Central memory CD4-positive, alpha-beta T cell (primary cell): ENCODE measurements at places on chromosomes 2 and 18.

DNA sequence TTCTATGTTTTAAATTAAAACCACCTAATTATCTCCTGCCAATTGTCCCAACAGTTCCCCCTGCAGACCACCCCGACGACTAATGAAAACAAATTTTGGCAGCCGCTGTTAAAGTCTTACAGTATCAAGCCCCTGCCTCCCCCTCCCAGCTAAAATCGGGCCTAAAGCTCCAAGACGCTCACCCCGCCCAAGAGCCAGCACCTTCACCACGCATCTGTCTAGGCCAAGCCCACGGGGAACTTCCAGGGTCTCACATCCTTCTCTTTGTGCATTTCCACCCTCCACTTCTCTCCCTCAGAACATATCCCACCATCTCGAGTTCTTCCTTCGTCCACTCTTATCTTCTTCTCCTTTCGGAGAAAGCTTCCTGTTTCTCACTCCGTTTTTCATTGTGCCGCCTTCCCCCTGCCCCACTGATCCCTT lies 445 bp downstream of the PRPF40A start:
- DNase-seq = no peak

DNA sequence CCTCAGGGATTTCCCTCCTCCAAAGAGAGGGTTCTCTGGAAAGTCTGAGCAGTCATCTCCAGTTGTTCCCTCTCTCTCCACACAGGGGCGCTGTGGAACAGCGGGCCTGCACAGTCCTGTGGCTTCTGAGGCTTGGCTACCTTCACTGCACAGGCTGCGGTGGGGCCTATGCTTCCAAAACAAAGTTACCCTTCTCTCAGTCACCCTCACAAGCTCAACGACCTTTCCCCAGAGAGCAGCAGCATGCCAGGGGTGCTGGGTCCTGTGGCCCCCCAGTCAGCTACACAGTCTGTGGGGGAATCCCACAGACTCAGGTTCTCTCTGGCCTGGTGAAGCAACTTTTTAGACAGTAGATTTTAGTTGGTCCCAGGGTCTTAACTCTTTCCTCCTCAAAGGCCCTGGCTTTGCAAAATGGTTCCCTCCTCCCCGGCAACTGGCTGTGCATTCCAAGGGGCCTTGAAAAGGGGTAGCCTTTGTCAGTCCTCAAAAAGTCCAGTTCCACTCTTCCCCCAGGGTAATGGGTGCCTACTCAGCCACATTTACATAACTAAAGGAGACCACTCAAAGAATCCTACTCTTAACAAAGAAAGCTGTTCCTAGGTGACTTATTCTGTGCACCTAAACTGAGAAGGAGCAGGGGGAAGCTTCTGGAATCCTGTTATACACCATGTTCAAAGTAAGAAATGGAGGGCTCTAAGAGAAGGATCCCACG lies 14.9 kb downstream of the B3GNT7 start:
- no peak for DNase-seq

- no peak for DNase-seq
These were observed 175.8 kb upstream of the TCF4 start for GRCh38 chr18:55763805-55764204.

GRCh38 chr2:193371200-193371599 lies 1176.5 kb upstream of the TMEFF2 start:
- no peak for DNase-seq

DNA sequence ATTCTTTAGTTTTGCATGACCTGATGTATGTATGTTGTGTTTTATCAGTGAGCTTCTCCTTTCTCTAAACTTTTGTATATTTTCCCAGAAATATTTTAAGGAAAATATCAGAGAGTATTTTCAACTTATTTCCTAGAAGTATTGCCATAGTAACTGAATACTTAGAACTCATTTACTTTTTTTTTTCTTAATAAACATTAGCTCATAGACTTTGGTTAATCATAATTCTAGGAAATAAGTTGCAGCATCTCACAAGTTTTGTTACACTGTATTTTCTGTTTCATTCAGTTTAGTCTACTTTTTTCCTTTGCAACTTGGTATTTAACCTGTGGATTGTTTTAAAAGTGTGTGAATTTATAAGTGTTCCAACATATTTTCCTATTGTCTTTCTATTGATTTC lies 27.5 kb downstream of the SMCHD1 start:
- no peak for DNase-seq

DNA sequence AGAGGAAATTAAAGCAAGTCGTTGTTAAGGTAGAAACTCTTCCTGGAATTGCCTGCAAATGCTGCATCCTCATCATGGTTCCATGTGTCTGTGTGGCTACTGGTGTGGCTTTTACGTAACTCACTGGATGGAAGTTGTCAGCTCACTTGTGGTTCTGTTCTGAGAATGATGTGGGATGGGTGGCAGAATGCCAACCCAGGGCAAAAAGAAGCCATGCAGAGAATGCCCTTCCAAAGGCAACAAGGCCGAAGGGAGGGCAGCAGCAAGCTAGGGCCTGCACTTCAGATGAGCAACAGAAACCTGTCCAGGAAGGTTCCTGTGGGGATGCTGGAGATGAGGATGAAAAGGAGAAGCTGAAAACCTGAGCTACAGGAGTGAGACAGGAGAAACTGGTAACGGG lies 10.4 kb upstream of the NAPG start:
- DNase-seq = no peak

- no peak for DNase-seq
These were observed 321.3 kb upstream of the TFPI start for GRCh38 chr2:187875261-187876141.

GRCh38 chr2:217820904-217821303 lies 181.9 kb downstream of the TNS1 start:
- no peak for DNase-seq

DNA sequence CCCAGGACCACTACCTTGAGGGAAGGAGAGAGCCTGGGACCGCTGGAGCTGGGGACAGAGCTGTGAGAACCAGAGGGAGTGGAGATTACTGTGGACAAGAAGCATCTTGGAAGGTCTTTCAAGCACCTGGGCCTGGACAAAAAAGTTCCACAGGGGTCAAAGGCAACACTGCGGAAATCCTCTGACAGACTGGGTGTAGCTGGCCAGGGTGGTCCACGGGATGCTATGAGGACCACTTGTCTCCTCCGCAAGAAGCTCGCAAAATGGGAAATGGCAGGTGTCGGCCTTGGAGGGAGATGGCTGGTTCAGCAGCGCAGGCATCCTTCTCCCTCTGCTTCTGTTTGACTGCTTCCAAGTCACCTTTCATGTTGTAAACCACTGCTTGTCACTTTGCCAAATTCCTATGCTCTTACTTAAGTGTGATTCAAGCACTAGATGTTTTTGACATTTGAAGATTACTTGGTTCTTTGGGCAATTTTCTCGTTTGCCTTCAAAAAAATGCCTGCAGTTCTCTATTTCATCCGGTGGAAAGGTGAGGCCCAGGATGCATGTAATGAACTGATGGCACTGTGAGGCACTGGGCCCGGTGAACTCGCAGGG lies 27.7 kb downstream of the KLHL29 start:
- no peak for DNase-seq

DNA sequence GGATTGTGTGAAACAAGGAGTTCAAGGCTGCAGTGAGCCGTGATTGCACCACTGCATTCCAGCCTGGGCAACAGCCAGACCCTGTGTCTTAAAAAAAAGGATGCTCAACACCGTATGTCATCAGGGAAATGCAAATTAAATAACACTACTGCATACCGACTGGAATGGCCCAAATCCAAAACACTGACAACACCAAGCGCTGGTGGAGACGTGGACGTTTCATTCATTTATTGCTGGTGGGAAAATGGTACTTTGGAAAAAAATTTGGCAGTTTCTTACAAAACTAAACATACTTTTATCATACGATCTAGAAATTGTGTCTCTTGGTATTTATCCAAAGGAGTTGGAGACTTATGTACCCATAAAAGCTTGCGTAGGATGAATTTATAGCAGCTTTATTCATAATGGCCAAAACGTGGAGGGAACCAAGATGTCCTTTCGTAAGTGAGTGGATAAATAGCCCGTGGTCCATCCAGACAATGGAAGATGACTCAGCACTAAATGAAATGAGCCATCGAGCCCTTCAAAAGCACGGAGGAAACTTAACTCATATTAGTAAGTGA lies 24.2 kb downstream of the NEU4 start:
- no peak for DNase-seq
